Body of pancreas (tissue), 4 donors: ENCODE measurements at places on chromosomes 3 and 15. TPM values are rescaled to one million over a fixed set of nuclear protein-coding genes. Genes with fewer than 3 reads are reported as not detected.

DNA sequence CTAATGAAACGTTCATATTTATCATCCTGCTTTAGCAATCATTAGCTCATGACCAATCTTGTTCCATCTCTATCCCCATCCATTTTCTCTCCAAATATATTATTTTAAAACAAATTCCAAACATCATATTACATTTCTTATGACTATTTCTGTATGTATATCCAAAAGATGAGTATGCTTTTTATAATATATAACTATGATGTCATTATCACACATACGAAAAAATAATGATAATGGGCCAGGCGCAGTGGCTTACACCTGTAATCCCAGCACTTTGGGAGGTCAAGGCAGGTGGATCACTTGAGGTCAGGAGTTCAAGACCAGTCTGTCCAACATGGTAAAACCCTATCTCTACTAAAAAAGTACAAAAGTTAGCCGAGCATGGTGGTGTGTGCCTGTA, 280.4 kb downstream of the FHIT start:
- DNase-seq, result no peak

The KY gene
- total RNA-seq, result 0.26 TPM

- no peak for DNase-seq
Observed at GRCh38 chr3:27095553-27096222, 273.5 kb downstream of the NEK10 start.

- no peak for DNase-seq
Observed at GRCh38 chr15:91108421-91108820, 8.4 kb downstream of the SV2B start.

GRCh38 chr3:24963762-24964625, 464.1 kb upstream of the RARB start:
- DNase-seq, result no peak

The ZNF660 gene
- total RNA-seq, result 2.1 TPM

- DNase-seq, result no peak
Observed at GRCh38 chr15:31551323-31551722, 224.7 kb downstream of the KLF13 start.

- DNase-seq, result no peak
Observed at GRCh38 chr3:31442755-31443154, 90.0 kb upstream of the STT3B start.

- DNase-seq, result no peak
Observed at GRCh38 chr3:151879679-151880415, 6.4 kb downstream of the SUCNR1 start.

The KLHL6 gene
- 1.6 TPM for total RNA-seq

DNA sequence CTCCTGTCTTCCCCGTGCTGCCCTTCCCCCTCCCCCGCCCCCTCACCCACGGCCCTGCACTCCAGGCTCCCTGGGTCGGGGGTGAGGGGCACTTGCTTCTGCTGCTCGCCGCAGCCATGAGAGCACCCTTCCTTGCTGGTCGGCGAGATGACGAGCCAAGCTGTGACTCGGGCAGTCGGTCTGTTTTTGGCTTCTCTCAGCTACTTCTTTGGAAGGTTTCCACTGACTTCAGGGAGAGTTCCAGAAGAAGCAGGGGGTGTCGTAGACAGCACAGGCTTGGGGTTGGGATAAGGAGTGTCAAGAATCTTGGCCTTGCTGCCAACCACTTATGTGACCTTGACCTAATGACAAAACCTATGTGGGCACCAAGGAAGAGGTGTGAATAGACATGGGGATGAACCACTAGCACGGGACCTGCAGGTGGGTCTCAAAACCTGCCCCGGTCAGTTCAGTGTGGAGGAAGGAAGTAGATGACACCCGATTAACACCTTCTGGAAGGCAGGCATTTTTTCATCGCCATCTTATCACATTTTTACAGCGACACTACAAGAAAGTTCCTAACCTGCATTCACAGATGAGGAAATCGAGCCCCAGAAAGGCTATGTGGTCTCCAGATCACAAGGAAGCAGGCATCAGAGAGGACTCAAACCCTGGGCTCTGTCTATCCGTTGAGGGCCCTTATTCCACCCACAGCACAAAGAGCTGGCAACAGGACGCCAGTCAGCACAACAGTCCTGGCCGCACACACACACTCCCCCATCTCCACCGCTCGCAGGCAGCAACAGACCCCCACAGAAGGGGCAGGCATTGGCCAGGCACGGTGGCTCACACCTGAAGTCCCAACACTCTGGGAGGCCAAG, 120.9 kb downstream of the LIPC start:
- no peak for DNase-seq

The ISG20 gene
- 2.9 TPM for total RNA-seq

DNA sequence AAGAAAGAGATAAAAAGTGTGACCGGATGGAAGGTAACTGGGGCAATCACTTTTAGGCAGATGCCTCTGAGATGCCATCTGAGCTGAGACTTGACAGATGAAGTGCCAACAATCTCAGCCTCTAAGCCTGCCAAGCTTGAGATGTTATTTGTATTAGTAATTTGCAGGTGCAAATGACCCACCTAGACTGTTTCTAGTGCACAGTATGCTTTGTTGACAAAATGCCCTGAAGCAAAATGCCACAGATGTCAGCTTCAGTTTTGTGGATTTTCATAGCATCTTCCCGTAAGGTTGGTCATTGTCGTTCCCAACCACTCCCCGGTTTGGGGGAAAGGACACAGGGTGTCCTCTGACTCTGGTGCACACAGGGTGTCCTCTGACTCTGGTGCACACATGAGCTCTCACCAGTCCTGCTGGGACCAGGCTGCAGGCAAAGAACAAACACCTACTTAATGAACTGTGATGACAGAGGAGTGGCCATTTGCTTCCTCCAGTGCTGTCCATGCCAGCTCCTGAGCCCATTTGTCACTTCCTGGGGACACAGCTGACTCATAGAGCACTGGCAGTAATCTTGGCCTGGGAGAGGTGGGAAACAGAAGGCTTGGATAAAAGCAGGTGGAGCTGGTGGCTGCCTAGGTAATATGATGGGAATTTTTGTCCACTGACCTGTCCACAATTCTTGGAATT, 16.7 kb upstream of the PPP1R2 start:
- DNase-seq, result peak; percentile 59

The MORC1 gene
- total RNA-seq, result not detected

The UROC1 gene
- total RNA-seq, result not detected

DNA sequence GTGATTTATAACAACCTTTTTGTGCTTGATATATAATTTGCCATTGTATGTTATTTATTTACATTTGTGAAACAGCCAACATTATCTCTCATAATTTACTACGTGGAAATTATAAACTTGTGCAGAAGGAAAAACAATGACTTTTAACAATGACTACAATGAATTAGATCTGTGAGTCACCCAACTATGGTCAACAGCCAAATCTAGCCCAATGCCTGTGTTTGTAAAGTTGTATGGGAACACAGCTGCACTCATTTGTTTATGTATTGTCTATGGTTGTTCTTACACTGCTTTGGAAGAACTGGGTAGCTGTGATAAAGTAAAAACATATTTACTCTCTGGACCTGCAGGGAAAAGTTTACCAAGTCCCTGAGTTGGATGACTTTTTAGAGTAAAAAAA, 110.4 kb downstream of the OTOL1 start:
- DNase-seq, result no peak
